ENCODE measurements at places on chromosomes 13 and 19.

- no peak for DNase-seq
These were observed 6.8 kb upstream of the ZNF561 start for GRCh38 chr19:9627856-9628255.

DNA sequence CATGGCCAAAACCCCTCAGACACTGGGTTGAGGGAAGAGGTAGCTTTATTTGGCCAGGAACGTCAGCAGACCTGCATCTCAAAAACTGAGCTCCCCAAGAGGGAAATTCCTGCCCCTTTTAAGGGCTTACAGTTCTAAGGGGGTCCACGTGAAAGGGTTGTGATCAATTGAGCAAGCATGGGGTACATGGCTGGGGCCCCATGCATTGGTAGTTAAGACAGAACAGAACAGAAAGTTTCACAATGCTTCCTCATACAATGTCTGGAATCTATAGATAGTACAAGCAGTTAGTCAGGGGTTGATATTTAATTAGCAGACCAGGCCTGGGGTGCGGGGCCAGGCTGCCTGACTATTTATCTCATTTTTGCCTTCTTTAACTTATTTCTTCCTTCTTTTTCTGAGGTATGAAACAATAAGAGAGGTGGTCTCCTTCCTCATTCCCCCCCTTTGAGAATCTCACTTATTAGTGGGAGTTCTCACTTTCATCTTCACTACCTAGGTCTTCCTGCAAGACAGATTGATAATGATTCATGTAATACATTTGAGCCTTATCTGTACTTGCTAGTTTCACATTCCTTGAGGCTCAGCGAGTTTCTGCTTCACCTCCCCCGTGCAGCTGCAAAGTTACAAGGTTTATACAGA lies 84.8 kb downstream of the SLC25A15 start:
- DNase-seq: no peak

GRCh38 chr19:48274938-48275337 lies 5.1 kb downstream of the ZNF114 start:
- no peak for DNase-seq

- no peak for DNase-seq
These were observed 484.2 kb upstream of the SLITRK1 start for GRCh38 chr13:84366506-84366905.

DNA sequence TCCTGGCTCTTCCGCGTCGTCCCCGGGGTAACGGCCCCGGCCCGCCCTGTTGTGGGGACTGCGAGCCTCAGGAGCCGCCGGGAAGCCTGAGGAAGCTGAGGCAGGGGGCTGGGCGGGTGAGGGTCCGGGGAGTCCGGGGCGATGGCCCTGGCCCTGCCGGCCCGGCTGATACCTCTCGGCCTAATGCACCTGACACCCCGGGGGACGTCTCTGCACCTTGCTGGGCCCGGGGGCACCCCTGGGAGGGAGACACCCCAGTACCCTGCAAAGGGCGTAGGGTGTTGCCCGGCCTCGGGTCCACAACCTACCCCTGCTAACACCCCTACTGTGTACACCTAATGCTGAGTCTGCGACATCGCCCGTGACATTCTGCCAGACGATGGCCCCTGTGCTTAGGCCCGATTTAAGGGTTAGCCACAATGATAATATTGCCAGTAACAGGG lies 410 bp downstream of the PIN1 start:
- no peak for DNase-seq

DNA sequence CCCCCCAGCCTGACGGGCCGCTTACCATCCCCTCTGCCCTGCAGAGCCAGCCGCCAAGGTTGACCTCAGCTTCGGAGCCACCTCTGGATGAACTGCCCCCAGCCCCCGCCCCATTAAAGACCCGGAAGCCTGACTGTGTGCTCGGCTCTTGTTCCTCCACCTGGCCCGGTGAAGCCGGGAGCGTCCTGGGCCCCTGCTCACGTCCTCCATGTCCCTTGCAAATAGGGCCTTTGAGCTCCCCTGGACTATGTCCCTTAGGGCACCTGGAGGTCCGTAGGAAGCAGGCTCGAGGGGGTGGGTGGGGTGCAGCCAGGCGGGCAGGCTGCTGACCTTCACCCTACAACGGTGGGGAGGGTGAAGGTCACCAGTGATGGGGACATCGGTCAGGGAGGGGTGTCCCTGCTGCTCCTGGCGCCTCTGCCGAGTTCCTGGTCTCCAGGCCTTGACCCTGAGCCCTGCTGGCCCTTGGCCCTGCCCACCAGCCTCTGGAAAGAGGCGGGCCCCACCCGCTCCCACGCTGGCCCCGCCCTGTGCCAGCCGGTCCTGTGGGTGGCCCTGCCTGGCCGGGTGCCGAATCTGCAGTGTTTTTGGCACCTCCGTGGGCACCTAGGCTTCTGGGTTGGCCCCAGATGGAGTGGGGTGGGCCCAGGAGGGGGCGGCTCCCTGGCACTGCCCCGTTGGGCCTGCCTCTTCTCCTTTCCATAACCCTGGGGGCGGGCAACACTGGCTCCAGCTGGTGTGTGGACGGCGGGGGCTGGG lies 3.3 kb downstream of the ATP5F1D start:
- no peak for DNase-seq

GRCh38 chr13:25630329-25630900 lies 258.6 kb downstream of the ATP8A2 start:
- no peak for DNase-seq

GRCh38 chr13:49235856-49236431 lies 11.8 kb upstream of the CDADC1 start:
- no peak for DNase-seq

DNA sequence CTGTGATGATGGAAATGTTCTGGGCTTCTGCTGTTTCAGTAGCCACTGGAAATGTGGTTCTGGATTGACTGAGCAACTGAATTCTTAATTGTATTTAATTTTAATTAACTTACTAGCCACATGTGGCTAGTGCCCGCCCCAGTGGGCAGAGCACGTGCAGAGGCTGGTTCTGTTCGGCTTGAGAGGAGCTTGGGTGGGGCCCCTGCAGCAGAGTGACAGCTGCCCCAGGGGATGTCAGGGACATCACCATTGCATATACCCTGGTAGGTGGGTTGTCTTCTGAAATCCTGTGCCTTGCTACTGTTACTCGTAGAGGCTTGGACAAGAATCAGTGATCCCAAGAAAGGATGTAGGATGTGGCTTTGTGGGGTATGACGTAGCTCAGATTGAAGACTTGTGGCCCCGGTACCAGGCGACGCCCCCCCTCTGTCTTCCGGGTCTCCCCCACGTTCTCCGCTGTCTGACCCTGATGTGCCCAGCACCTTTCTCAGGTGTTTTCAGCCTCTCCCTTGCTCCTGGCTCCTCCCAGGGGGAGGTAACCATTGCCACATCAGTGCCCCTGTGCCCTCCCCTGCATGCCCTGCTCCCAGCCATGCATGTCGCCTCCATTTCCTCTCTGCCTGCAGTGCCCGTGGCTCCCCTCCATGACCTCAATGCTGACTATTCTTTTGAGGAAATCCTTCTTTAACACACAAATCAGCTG lies 102.6 kb upstream of the RNF113B start:
- DNase-seq: no peak

DNA sequence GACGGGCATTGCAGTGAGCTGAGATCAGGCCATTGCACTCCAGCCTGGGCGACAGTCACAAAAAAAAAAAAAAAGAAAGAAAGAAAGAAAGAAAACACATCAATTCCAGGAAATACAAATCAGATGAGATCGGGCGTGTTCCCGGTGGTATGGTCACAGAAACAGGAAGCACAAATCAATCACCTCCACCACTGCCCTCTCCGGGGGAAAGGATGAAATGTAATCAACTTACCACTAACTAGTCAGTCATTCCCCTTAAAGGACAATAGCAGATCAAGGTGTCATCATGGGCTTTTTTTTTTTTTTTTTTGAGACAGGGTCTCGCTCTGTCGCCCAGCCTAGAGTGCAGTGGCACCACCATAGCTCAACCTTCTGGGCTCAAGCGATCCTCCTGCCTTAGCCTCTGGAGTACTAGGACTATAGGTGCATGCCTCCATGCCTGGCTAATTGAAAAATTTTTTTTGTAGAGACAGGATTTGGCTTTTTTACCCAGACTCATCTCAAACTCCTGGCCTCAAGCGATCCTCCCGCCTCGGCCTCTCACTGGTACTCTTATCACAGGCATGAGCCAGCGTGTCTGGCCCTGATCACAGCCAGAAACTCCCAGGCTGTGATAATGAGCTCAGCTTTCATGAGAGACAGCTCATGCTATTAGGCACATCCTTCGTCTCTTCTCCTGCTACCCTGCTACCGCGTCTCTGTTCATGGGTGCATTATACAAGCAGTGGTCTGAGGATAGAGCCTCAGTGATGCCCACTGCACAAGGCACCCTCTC lies 6.8 kb upstream of the DPRX start:
- DNase-seq: no peak

DNA sequence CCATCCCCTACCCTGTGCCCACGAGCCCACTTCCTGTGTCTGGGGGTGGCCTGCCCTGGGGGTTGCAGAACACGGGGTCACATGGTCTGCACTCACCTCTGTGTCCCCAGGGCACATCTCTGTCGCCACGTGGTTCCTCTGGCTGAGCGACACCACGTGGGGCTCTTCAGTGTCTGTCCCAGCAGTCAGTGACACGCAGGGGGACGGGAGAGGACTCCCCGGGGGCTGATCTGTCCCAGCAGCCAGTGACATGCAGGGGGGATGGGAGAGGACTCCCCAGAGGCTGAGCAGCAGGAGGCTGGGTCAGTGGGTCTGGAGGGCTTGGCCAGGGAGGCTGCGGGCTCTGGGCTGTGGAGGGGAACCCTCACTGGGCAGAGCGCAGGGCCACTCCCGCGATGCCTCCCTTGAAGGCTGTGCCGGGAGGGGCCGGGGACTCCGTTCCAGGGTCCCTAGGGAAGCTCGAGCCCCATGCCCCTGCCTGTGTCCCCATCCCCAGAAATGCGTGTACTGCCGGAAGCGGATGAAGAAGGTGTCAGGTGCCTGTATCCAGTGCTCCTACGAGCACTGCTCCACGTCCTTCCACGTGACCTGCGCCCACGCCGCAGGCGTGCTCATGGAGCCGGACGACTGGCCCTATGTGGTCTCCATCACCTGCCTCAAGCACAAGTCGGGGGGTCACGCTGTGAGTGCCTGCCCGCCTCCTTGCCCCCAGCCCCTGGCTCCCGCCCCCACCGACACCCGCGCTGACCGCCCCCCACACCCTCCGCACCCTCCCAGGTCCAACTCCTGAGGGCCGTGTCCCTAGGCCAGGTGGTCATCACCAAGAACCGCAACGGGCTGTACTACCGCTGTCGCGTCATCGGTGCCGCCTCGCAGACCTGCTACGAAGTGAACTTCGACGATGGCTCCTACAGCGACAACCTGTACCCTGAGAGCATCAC lies 174.8 kb downstream of the KDM4B start:
- DNase-seq: no peak

- no peak for DNase-seq
These were observed 1406.6 kb upstream of the PCDH9 start for GRCh38 chr13:68636784-68637183.

DNA sequence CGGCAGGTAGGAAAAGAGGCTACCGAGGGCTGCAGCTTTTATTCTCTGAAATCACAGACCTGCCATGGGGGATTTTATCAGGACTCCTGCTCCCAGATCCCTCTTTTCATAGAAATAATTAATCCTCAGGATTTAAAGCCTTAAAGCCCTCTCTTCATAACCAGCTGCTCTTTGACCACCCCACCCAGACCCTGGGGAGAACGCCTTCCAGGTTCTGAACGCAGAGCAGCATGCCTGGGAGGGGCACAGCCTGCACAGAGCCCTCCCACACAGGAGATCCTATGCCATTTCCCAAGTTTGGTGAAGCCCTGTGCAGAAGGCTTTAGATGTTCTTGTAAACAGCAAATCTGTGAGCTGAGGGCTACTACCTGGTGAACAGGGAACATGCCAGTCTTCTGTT lies 91.1 kb downstream of the STOML3 start:
- no peak for DNase-seq

DNA sequence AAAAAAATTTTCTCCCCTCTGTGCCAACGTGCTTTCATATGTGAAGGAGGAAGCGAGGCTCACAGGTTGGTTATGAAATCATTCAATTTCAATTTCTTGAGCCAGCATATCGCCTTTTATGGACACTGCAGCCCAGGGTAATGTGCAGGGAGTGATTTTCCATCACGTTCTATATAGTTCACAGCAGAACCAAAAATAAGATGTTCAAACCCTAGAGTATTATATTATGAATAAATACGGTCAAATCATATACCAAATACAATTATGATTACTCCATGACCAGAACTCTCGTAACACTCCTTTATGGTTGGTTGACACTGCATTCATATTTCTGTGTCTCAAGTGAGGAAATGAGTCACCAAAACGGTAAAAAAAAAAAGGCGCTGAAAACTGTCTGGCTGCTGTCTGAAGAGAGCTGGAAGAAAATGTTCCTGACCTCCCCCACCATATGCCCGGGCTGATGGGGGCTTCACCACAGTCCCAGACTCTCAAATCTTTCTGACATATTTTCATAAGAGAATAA lies 75.8 kb upstream of the UBAC2 start:
- DNase-seq: no peak

DNA sequence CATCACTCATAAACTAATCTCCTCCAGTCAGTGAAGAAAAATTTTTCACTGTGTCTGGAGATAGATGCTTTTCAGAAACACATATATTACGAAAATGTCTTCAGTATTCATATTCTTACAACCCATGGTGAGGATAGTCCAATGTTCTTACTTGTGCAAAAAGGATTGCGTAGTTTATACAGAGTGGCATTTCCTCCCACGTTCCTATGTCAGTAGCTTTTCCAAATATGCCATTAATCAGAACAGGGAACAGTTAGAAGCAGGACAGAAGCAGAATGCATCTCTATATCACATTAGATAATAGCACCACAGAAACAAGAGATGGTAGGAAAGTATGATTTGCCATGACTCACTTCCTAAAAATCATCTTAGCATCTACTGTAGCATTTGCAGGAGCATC lies 282.9 kb downstream of the SLITRK5 start:
- DNase-seq: no peak

DNA sequence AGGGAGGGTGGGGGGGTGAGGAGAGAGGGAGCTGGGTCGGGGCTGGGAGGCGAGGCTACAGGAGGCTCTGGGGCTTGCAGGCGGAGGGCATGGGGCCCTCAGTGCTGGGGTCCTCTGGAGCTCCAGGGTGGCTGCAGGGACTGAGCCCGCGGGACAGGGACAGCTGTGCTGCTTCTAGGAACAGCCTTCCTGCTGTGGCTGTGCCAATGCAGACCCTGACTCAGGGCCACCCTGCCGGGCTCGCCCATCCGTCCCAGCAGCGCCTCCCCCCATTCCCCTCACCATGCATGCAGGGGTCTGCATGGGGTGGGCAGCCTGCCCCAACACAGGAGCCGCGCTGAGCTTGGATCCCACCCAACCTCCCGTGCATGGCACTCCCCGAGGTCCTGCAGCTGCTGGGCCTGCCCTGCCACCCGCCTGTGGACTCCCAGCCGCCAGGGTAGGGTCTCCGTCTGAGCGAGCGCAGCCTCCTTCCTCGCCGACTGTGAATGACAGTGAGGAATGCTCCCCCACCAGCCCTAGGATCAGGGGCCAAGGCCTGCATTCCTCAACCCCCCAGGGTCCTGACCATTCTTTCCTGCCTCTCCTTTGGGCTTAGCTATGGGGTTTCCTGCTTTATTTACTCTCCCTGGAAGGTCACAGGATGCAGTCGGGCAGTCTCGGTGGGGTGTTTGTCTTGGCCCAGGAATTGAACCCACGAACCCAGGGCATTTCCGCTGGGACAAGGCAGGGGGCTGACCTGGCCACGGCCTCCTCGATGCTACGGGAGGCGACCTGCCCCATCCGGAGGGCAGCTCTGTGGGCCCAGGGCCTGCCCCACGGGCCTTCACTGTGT lies 23.4 kb downstream of the CEBPG start:
- no peak for DNase-seq

Measured in stimulated activated CD4-positive, alpha-beta T cell treated with anti-CD3 and anti-CD28 coated beads, Interleukin-4, amount 100 ng/mL, for 4 hours (primary cell).